ENCODE measurements at places on chromosomes 11 and 22. TPM values are rescaled to one million over a fixed set of nuclear protein-coding genes. Genes with fewer than 3 reads are reported as not detected.

PELI3 gene
- total RNA-seq = 21.6 TPM

CRACR2B gene
- total RNA-seq = 4.9 TPM

ANKRD42 gene
- total RNA-seq = 10.3 TPM

NCF4 gene
- total RNA-seq = 37.6 TPM

HORMAD2 gene
- not detected for total RNA-seq

KCNK7 gene
- 12.0 TPM for total RNA-seq

GRCh38 chr11:92979176-92979575, 9.7 kb downstream of the MTNR1B start:
- DNase-seq = no peak
- H3K4me1 ChIP-seq = no peaks in the 10 kb centered on the region
- H3K27me3 ChIP-seq = no peaks in the 10 kb centered on the region
- H3K4me3 ChIP-seq = no peak overlapping the region
- H3K27ac ChIP-seq = no peak overlapping the region

GRCh38 chr11:29389793-29390192, 627.0 kb downstream of the KCNA4 start:
- no peak overlapping the region for H3K27ac ChIP-seq
- no peaks in the 10 kb centered on the region for H3K36me3 ChIP-seq
- no peak for DNase-seq
- no peaks in the 10 kb centered on the region for H3K27me3 ChIP-seq
- no peak overlapping the region for H3K4me3 ChIP-seq

DNA sequence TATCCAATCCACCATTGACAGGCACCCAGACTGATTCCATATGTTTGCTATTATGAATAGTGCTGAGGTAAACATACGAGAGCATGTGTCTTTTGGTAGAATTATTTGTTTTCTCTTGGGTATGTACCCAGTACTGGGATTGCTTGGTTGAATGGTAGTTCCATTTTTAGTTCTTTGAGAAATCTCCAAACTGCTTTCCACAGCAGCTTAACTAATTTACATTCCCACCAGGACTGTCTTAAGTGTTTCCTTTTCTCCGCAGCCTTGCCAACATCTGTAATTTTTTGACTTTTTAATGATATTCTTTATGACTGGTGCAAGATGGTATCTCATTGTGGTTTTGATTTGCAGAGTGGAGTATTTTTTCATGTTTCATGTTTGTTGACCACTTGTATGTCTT, 8.3 kb downstream of the FDX1 start:
- no peaks in the 10 kb centered on the region for H3K36me3 ChIP-seq
- DNase-seq = no peak
- no peak overlapping the region for H3K4me3 ChIP-seq

DNA sequence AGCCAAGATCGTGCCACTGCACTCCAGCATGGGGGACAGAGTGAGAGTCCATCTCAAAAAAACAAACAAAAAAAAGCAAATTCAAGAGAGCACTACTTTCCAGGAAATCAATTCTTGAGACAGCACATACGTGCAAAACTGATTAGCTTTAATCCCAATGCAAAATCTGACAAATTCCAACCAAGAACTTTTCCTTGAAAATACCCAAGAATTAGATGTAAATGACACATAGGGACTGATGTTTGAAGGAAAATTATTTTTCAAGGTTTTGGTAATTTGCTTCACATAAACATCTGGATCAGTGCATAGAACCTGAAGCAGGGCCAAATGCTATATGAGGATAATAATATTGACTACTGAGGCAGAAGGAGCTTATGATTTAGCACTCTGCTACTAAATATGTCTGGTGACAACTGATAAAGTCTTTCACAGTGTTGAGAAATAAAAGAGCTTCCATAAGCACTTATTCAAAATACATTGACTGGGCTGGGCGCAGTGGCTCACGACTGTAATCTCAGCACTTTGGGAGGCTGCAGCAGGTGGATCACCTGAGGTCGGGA, 8.8 kb downstream of the MAJIN start:
- no peaks in the 10 kb centered on the region for H3K36me3 ChIP-seq
- no peak overlapping the region for H3K4me3 ChIP-seq
- DNase-seq = no peak

GRCh38 chr11:65847746-65848145, 10.2 kb downstream of the CFL1 start:
- no peaks in the 10 kb centered on the region for H3K27me3 ChIP-seq
- H3K27ac ChIP-seq = no peak overlapping the region
- no peaks in the 10 kb centered on the region for H3K36me3 ChIP-seq
- no peak overlapping the region for H3K4me3 ChIP-seq

GRCh38 chr11:100914415-100915110, 215.1 kb downstream of the PGR start:
- no peaks in the 10 kb centered on the region for H3K27me3 ChIP-seq
- no peak overlapping the region for H3K27ac ChIP-seq
- H3K4me3 ChIP-seq = no peak overlapping the region
- no peaks in the 10 kb centered on the region for H3K4me1 ChIP-seq
- H3K36me3 ChIP-seq = no peaks in the 10 kb centered on the region

DNA sequence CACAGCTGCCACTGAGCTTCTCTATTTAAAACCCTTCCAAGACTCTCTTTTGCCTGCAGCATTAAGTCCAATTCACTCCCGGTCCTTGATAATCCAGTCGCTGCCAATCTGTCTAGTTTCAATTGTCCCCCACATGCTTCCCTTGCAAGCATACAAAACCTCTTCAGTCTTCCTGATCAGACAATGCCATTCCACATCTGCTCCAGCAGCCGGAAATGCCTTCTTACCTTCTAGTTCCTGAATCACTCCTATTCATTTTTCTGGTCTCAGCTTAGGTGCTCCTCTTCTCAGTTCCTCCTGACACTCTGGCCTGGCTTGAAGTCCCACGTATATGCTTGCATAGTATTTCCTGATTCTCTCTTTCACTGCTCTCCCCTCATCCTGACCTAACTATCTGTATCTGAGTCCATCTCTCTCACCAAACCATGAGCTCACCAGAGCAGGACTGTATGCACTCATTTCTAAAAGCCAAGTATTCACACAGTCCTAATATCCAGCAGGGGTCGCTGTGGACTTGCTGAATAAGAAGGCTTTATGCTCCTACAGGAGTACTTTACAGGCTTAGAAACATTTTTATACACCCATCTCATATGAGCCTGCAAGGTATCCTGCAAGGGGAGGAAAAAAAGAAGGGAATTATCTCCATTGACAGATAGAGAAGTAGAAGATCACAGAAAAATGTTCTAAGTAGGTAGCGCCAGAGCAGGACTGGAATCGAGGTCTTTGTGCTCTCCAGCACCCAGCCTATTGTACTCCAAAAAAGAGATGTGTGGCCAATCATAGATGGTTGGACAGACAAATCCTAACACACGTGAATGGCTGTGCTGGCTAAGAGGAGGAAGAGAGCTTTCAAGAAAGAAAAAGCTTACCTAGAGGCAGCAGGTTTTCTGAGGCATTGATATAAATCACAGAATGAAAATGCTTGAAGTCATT, 19.2 kb downstream of the XRRA1 start:
- H3K4me1 ChIP-seq = no peaks in the 10 kb centered on the region
- no peak for DNase-seq
- H3K36me3 ChIP-seq = no peaks in the 10 kb centered on the region
- H3K27ac ChIP-seq = no peak overlapping the region

- H3K36me3 ChIP-seq = no peaks in the 10 kb centered on the region
- no peaks in the 10 kb centered on the region for H3K27me3 ChIP-seq
- DNase-seq = no peak
Observed at GRCh38 chr11:63961608-63962412, 12.6 kb upstream of the COX8A start.

DNA sequence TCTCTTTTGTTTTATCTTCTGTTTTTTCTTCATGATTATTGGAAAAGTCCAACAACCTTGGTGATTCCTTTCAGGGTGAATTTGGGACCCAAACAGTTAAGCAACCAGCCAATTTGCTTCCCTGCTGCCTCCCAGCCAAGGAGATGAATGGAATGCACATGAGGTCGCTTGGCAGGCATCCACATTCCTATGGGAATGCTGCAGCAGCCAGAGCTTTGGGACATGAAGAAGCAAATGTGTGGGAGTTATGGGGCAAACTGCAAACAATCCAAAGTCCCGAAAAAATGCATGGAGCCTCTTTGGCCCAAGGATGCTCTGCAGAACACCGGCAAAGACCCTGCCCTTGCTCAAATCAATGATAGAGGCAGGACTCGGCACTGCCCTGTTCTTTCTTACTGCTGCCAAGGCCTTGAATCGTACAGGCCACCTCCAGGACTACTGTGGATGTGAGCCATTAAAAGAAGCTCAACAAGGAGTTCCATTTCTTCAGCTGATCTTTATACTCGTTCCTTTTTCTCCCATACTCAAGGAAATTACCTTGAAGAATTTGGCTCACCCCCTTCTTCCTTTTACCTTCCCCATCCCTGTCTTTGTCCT, 117.3 kb upstream of the TEAD1 start:
- peaks cover 23% of the 10 kb centered on the region for H3K4me1 ChIP-seq
- no peaks in the 10 kb centered on the region for H3K36me3 ChIP-seq
- no peak overlapping the region for H3K4me3 ChIP-seq
- DNase-seq = no peak

DNA sequence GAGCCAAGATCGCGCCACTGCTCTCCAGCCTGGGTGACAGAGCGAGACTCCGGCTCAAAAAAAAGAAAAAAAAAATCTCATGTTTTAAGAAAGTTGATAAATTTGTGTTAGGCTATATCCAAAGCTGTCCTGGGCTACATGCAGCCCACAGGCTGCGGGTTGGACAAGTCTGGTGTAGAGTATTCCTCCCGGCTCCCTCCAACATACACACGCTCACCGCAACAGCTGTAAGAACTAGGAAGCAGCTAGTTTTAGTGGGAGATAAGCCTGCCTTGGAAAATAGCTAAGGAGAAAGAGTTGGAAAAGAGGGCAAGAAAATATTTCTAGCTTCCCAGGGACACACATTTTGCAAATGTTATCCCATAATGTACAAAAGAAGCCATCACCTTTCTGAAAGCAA, 46.6 kb downstream of the CELF1 start:
- no peaks in the 10 kb centered on the region for H3K27me3 ChIP-seq
- peaks cover 74% of the 10 kb centered on the region for H3K4me1 ChIP-seq

DNA sequence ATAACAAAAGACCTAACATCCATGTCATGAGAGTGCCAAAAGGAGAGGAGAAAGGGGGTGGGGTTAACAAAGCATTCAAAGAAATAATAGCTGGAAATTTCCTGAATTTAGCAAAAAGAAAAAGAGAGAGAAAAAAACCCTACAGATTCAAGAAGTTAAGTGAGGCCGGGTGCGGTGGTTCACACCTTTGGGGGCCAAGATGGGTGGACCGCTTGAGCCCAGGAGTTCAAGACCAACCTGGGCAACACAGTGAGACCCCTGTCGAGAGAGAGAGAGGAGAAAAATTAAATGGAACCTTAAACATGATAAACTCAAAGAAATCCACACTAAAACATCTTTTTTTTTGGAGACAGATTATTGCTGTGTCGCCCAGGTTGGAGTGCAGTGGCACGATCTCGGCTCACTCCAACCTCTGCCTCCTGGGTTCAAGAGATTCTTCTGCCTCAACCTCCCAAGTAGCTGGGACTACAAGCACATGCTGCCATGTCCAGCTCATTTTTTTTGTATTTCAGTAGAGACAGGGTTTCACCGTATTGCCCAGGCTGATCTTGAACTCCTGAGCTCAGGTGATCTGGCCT, 8.9 kb upstream of the CLDN5 start:
- no peak overlapping the region for H3K27ac ChIP-seq
- no peak for DNase-seq
- H3K36me3 ChIP-seq = no peaks in the 10 kb centered on the region
- no peaks in the 10 kb centered on the region for H3K27me3 ChIP-seq
- no peaks in the 10 kb centered on the region for H3K4me1 ChIP-seq

GRCh38 chr11:32918427-32918826, 25.8 kb downstream of the QSER1 start:
- no peak overlapping the region for H3K27ac ChIP-seq
- H3K4me3 ChIP-seq = no peak overlapping the region
- no peaks in the 10 kb centered on the region for H3K27me3 ChIP-seq
- no peaks in the 10 kb centered on the region for H3K36me3 ChIP-seq
- no peak for DNase-seq
- peaks cover 14% of the 10 kb centered on the region for H3K4me1 ChIP-seq

DNA sequence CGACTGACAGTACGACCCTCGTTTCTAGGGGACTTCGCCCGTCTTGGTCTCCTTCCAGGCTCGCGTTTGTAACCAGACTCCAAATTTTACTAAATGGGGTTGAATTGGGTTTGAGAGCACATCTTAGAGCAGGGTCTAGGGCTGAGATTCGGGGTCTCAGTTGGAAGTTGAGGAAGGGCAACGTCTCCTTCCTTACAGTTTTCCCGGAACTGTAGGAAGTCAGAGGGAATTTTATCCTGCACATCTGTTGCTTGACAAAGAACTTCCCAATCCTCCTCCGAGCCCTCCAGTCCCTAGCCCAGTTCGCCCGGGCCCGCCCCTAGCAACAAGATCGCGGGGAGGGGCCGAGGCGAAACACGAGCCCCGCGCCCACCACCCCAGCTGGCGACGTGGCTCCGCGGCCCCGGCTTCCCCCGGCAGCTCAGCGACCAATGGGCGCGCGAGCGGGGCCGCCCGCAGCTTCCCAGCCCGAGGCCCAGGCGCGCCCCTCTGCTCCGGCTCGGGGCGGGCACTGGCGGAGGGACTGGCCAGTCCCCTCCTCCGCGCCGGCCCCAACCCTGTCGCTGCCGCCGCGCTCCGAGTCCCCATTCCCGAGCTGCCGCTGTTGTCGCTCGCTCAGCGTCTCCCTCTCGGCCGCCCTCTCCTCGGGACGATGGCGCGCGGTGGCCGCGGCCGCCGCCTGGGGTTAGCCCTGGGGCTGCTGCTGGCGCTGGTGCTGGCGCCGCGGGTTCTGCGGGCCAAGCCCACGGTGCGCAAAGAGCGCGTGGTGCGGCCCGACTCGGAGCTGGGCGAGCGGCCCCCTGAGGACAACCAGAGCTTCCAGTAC, at the start of gene RCN1:
Gene RCN1, plus strand, starts transcription at position 530 of the 826 bp plus-strand sequence. Its CDS starts 123 bp downstream, at position 653.
- H3K4me1 ChIP-seq = peaks cover 35% of the 10 kb centered on the region
- peak within 1 kb of the TSS; percentile 70 for H3K4me3 ChIP-seq

GRCh38 chr22:28408709-28409108, 270.9 kb downstream of the TTC28 start:
- no peaks in the 10 kb centered on the region for H3K27me3 ChIP-seq
- DNase-seq = no peak
- H3K36me3 ChIP-seq = no peaks in the 10 kb centered on the region
- no peak overlapping the region for H3K27ac ChIP-seq
- H3K4me3 ChIP-seq = no peak overlapping the region

DNA sequence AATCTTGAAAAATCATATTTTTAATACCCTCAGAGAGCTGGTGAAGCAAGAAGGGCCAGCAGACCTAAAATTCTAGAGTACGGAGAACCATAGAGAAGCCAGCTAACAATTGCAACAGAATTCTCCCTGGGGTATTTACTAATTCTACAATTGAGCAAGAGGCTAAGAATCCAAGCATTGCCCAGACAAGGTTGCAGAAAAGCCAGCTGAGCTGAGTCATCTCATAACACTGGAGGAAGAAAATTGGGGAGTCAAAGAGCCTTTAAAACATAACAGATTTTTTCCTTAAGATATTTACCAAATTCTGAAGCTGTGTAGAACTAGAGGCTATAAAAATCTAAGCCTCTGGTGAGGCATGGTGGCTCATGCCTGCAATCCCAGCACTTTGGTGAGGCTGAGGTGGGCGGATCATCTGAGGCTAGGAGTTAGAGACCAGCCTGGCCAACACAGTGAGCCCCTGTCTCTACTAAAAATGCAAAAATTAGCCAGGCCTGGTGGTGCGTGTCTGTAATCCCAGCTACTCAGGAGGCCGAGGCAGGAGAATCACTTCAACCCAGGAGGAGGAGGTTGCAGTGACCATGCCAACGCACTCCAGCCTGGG, 13.6 kb upstream of the TMEM216 start:
- H3K4me3 ChIP-seq = no peak overlapping the region
- no peaks in the 10 kb centered on the region for H3K36me3 ChIP-seq
- H3K27me3 ChIP-seq = no peaks in the 10 kb centered on the region
- DNase-seq = no peak

All from vagina (tissue), 2 donors.